CD4-positive, alpha-beta T cell (primary cell): ENCODE measurements at places on chromosomes 4 and X. TPM values are rescaled to one million over a fixed set of nuclear protein-coding genes. Genes with fewer than 3 reads are reported as not detected.

CCSER1 gene
- total RNA-seq = 0.71 TPM

VCX gene
- total RNA-seq = not detected

CXCL10 gene
- not detected for total RNA-seq

BMX gene
- not detected for total RNA-seq

ZNF718 gene
- 6.3 TPM for total RNA-seq

PNMA5 gene
- total RNA-seq = not detected
